ENCODE measurements at places on chromosomes 6 and 20.

GRCh38 chr20:24106150-24106800, 117.7 kb upstream of the GGTLC1 start:
- no peak for DNase-seq

- no peak for DNase-seq
These were observed 113.0 kb upstream of the RREB1 start for GRCh38 chr6:6994796-6995195.

GRCh38 chr6:156098839-156099238, 643.2 kb upstream of the NOX3 start:
- DNase-seq: no peak

GRCh38 chr6:13794184-13794583, 20.2 kb downstream of the MCUR1 start:
- no peak for DNase-seq

GRCh38 chr6:142927904-142928303, 17.1 kb downstream of the HIVEP2 start:
- DNase-seq: no peak

DNA sequence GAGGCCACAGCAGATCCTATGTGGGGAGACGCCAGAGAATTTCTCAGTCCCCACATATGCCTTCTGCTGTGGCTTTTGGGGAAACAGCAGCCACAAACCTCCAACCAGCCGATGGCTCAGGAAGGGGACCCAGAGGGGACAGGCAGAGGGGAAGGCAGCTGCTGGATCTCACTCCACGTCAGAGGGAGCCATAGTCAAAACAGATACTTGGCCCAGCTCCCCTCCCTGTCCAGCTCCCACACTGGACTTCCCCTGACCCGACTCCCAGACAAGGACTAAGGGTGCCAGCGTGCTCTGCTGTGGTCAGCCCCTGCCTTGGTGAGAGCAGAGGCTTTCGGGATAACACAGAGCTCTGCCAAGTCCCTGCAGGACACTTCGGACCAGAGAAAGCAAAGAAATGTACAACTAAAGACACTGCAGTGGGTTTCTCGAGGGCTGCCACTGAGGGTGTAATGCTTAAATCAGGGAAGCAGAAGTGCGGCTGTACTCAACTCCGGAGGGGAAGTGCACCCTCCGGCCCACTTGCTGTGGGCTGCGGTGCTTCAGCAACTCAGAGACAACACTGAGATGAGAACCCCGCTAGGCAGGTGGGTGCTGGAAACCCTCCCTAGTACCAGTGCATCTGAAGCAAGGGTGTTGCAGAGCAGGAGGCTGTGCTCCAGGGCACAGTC, 47.2 kb downstream of the RRBP1 start:
- no peak for DNase-seq

DNA sequence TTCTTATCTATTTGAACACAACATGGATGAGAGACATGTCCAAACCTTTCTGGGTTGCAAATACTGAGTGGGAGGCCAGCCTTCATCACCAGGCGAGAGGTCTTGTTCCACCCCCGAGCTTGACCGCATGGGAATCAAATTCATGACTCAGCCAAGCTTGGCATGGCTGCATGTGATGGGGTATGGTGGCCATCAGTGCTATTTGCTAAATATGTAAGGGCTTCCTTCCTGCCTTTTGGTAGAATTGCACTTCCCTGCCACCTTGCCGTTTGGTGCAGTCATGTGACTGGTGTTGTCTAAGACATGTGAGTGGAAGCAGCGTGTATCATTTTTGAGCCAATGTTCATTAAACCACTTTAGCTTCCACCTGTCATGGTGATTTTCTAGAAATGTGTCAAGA, 508.9 kb upstream of the SULF2 start:
- DNase-seq: no peak

DNA sequence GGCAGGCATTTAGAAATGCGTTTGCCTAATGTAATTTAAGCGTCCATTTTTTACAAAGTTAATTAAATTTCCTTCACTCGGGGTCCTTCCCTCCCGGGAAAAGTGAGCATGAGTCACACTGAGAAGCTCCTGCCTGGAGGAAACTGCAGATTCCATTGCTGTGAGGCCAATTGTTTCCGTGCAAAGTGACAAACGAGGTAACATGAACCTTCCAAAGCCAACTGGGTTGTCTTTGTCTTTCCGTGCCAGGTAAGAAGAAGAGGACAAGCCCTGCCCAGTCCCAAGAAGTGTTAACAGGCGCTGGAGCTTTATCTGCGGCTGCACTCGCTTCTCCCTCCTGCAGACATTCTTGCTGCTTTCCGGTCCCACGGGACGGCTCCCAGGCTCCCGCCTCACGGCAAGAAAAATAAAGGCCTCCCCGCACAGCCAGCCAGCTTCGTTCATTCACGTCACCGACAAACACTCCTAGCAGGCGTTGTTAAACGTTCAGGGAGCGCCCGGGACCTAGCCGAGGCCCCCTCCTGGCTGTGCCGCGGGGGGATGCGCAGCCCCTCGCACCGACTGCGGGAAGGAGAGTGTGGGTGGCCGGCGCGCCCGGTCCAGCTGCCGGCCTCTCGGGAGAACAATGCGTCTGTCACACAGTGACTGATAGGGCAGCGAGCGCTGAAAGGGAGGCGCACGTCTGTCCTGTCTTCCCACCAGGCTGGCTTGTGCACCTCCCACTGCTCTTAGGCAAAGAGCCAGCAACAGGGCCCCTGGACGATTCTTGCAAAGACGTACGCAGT, 61.5 kb upstream of the HDDC2 start:
- no peak for DNase-seq

- DNase-seq: no peak
These were observed 28.0 kb downstream of the PTPRK start for GRCh38 chr6:128492386-128492785.

DNA sequence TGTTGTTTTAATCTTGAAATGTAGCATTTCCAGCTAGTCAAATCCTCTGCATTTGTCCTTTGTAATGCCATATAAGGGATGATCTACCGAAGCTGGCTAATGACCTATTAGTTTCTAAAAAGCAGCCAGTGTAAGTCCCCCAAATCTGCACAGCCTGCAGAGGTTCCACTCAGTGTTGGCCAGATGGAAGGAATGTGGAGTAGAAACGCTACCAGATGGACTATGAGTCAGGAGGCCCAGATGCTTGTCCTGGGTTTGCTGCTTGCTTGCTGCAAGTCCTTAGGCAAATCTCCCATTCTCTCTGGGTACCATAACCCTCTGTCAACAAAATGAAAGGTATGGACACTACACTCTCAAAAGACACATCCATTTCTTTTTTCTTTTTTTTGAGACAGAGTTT, 149.8 kb downstream of the BTBD9 start:
- DNase-seq: no peak

- no peak for DNase-seq
These were observed 1.8 kb downstream of the MOXD1 start for GRCh38 chr6:132399376-132400074.

DNA sequence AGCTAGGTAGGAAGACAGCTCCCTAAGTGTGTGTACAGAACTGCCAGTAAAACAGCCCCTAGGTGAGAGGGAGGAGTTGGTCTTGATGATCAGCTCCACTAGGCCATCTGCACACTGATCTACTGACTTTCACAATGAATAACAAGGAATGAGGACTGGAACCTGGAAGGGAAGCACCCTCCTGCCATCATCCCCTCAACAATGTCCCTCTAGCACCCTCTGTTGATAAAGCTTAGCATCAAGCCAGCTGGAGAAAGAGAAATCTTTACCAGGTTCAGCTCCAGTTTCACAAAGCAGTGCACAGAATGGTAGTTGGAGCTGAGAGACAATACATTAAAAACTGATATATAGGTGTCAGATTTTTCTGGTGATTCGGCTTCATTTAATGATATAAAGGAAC, 57.2 kb upstream of the IRAK1BP1 start:
- no peak for DNase-seq

DNA sequence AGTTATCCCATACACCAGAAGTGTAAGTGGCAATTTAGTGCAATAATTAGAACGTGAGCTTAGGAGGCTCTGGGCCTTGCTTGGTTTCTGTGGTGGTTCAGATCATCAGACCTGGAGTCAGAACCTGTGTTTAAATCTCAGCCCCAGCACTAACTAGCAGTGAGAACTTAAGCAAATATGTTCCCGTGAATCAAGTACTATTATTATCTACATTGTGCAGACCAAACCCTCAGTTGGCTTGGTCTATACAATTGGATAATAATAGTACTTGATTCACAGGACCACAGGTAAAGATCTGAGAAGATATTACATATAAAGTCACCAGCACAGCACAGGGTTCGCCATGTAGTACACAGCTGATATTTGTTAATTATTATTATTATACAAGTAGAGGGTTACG, 93.1 kb downstream of the SIM1 start:
- no peak for DNase-seq

GRCh38 chr6:158677906-158678578, 28.2 kb downstream of the SYTL3 start:
- DNase-seq: no peak

- DNase-seq: no peak
These were observed 35.8 kb upstream of the SIRT5 start for GRCh38 chr6:13538600-13538999.

- DNase-seq: no peak
These were observed 34.1 kb downstream of the CDC40 start for GRCh38 chr6:110214338-110214737.

DNA sequence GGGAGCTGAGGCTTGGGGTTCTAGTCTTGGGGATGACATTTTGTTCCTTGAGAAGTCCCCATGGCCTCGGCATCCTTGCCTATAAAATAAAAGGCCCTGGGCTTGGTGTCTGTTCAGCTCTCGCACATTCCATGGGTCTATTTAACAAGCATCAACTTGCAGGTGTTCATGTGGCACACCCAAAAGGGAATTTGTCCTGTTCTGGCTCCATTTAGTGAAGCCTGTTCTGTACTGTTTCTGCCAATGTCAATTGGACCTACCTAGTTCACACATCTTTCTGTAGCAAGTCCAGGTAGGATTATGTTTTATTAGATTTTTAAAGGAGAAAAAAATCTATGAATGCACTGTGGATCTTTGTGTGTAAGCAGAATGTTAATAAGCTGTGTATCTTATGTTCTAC, 262.0 kb downstream of the HIVEP2 start:
- no peak for DNase-seq

DNA sequence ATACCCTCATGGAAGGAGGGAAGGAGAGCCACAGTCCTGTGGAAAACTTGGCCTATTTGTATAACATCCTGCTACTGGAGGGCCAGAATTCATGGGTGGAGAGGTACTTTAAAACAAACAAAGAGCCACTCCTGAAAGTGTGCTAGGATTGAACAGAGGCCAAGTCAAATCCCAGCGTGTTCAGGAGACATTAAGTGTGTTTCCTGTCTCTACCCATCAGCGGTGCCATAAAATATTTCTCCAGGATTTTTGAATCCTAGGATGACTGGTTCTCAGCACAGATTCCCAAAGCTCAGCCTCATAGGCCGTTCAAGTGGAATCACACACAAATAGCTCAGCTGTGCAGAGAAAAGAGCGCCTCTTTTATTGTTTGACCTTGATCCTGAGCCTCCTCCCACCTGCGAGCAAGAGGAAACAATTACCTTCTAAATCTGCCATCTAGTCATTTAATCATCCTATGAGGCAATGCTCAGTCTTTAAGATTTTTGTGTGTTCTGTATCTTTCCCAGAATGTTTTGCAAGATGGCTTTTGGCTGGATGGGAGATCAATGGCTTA, 31.8 kb upstream of the RALGAPA2 start:
- DNase-seq: no peak

DNA sequence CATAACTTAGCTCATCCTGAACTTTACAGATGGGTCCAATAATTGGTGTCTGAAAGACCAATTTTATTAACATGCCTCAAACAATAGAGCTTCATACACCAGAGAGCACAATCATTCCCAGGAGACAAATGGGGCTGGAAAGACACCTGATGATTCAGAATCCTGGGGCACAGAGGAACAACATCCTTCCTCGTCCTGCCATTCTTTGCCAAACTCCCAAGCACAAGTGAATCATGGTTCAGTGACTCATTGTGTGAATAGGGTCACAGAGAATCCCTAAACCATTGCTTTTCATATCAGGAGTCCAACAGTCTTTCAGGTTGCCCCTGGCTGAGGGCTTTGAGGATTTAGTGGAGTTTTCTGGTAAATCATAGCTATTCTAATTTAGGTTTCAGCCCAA, 266.4 kb upstream of the BMP2 start:
- DNase-seq: no peak

GRCh38 chr20:47620808-47621805, 119.4 kb downstream of the NCOA3 start:
- DNase-seq: no peak

DNA sequence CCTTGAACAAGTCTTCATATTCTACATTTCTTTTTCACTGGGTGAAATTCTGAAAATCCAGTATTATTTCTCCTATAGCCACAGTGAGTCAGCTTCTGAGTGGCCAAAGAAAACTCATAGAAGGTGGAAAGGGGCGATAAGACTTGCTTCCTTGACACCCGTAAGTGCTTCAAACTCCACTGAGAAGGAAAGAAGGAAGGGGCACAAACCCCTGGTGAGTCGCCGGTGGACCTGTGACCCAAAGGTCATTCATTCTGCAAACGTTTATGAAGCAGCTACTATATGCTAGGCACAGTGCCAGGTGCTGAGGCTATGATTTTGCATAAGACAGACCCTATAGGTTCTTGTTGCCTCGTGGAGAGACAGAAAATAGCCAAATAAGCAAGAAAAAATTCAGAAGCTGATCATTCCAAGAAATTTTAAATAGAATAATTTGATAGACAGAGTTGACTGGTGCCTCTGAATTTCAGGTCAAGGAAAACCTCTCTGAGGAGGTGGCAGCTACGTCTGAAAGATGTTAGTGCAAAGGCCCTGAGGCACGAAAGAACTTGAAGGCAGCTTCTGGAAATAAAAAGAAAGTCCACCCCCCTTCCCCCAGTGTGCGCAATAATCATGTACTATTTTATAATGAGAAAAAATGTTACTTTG, 118.2 kb downstream of the CD24 start:
- DNase-seq: no peak

DNA sequence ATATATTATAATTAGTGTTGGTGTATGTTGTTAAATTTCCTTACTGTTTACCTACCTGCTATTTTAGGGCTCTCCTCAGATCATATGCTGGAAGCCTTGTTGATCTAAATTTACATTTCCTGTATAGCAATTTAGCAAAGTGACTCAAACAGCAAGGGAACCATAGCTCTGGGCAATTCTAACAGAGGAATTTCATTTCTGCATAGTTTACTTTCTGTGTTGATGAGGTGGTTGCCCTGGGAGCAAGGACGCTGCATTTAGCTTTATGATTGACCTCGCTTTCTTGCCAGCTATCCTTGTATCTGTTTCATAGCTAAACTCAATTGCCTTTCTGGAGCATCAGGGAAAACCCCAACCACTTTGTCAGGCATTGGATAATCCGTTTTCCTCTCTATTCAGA, 810.8 kb downstream of the GRIK2 start:
- no peak for DNase-seq

GRCh38 chr6:114577109-114577508, 234.3 kb upstream of the HS3ST5 start:
- DNase-seq: no peak

DNA sequence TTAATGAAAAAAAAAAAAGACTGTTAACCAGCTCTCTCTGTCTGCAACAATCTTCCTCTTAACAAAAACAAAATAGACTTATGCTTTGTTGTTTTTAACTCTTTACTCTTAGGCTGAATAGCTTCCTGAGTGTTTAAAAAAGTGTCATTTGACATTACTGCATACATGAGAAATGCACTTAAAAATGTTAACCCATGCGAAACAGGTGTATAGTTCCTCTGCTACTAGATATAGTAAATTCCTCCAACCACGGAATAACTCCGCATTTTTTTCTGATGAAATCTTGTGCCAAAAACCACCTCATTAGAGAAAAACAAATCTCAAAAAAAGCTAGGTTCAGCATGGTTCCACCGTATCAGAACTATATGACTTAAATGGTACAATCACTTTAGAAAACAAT, 426.0 kb downstream of the ADGRB3 start:
- no peak for DNase-seq
